ENCODE measurements at places on chromosomes 13 and 19.

- DNase-seq, result peak; percentile 72
Observed at GRCh38 chr19:19628501-19629134, 598 bp upstream of the LPAR2 start.

- DNase-seq, result no peak
Observed at GRCh38 chr13:33258808-33259193, 26.8 kb downstream of the STARD13 start.

DNA sequence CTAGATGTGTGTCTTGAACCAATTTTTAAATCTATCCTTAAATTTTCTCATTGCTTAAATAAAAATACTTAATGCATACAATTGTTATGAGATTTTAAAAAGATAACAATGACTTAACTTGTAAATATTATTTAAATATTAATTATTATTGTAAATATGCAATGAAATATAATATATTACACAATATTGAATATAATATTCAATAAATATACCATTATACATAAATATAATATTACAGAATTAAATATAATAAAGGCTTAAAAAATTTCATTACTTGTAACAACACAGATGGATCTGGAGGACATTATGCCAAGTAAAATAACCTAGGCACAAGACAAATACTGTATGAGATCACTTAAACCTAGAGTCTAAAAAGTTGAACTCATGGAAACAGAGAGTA is 1532.3 kb downstream of the PCDH9 start:
- DNase-seq, result no peak

DNA sequence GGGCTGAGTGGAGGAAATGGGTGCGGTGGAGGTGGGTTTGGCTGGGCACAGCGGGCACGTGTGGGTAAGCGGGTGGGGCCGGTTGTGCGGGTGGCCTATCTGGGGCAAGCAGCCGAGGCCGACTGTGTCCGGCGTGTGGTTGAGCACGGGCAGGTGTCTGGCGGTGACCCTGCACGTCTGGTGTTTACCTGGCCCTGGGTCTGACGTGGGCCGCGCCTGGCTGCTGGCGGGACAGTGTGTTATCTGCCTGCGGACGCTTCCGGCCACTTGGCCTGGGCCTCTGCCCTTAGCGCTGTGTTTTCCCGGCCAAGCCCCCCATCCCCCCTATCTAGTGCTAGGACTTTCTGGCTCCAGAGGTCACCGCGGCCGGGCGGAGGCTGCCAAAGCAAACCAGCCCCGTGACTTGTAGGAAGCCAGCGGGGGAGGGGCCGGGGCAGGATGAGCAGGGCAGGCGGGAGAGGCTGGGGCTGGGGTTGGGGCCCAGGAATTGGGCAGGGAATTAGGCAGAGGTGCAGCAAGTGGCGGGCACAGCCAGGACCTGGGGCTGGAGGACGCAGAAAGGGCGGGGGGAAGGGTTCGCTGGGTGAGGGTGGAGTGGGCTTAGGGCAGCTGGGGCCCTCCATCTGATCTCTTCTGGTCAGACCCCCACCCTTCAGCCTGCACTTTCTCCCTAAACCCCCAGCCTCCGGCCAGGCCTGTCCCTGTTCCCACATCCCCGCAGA is 534 bp upstream of the HPN start:
- peak; percentile 93 for DNase-seq

- no peak for DNase-seq
Observed at GRCh38 chr19:17963936-17964691, 2.8 kb upstream of the KCNN1 start.

DNA sequence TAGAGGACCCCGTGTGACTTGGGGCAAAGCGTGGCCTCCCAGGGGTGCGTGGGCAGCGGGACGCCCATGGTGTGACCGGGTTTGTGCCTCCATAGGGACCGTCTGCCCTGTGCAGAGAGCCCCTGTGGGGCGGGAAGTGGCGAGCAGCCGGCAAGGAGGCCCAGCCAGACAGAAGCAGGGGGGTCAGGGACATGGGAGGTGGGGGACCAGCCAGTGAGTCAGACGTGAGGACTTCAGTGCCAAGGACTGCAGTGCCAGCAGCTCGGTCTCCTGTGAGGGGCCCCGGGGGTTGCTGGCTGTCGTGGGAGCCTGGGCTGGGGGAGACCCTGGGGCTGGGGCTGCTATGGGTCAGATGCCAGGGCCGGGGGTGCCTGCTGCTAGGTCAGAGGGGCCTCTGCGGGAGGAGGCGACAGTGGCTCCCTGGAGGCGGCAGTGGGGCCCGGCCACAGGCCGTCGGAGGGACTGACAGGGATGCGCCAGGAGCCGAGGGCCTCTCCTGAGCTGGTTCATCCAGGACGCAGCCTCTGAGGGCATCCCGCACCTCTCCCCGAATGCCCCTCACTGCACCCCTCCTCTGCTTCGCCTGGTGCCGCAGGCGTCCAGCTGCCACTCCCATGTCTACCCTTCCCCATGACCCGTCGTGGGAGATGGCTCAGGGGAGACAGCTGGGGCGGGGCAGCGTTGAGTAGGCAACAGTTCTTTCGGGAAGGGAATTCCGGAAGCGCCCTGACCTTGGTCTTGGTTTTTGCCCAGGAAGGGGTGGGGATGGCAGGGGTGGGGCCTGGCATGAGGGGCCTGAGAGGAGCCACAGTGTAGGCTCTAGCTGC is 80.0 kb downstream of the KDM4B start:
- DNase-seq, result no peak

- peak; percentile 83 for DNase-seq
Observed at GRCh38 chr19:10430505-10431253, 10.3 kb downstream of the PDE4A start.

- no peak for DNase-seq
Observed at GRCh38 chr19:55094456-55095259, 19.0 kb downstream of the EPS8L1 start.

DNA sequence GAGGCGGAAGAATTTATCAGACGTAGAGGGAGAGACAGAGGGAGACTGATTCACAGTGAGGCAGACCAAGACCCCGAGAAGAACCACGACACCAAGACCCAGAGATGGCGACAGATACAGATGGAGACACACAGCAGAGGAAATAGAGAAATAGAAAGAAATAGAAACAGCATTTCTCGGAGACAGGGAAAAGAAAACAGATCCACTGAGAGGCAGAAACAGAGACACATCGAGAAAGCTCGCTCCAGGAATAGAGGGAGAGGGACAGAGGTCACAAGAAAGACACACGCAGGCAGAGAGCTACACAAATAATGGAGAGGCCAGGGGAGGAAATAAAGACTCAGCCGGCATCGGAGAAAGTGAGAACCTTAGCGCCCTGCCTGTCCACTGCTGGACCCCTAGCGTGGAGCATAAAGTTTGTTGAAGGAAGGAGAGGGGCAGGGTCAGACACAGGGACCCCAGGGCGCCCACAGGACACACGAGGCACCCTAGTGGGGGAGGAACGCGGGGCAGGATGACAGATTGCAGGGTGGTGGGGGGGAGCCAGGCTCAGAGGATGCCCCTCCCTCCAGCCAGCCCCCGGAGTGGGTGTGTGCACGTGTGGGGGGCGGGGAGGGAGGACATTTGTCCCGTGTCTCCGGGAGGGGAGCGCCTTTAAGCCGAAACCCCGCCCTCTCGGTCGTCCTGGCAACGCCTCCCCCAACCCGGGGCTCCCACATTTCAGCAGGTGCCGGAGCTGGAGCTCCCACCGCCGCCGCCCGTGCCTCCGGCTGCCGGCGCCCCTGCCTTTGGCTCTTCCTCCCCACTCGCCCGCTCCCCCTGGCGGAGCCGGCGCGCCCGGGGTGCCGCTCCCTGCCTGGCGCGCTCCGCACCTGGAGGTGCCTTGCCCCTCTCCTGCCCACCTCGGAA is at the start of gene PRKCG:
Gene PRKCG (plus strand): TSS at position 716 of the 909 bp plus-strand sequence. CDS start 298 bp downstream, outside the sequence.
- peak; percentile 62 for DNase-seq

DNA sequence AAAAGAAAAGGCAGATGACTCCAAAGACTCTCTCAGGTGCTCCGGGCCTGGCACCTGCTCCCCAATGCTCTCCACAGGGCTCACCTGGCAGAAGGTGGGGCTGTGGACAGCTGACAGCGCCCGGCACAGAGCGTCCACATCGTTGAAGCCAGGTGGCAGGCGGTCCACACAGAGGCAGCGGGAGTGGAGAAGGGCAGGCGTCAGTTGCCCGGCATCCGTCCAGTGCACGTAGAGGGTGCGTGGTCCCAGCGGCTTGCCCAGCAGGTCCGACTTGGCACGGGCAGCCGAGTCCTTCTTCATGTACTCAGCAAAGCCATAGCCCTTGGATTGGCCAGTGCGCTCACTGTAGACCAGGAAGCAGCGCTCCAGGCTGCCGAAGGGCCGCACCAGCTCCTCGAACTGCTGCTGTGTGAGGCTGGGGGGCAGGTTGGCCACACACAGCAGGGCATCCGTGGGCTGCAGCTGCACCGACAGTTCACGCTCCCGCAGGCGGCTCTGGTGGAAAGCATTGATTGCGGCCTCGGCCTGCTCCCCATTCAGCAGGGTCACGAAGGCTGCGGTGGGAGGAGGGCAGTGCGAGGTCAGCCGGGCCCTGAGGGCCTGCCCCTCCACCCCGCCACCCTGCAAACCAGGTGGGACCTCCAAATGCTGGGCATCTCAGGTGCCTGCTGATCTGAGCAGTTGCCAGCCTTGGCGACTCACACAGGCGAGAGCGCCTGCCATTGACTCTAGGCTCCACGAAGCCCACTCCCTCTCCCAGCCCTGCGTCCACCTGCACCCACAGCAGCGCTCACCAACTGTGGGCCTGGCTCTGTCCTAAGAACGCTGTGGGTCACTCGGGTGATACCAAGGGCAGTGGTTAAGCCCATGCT is 4.5 kb downstream of the RAVER1 start:
- no peak for DNase-seq

DNA sequence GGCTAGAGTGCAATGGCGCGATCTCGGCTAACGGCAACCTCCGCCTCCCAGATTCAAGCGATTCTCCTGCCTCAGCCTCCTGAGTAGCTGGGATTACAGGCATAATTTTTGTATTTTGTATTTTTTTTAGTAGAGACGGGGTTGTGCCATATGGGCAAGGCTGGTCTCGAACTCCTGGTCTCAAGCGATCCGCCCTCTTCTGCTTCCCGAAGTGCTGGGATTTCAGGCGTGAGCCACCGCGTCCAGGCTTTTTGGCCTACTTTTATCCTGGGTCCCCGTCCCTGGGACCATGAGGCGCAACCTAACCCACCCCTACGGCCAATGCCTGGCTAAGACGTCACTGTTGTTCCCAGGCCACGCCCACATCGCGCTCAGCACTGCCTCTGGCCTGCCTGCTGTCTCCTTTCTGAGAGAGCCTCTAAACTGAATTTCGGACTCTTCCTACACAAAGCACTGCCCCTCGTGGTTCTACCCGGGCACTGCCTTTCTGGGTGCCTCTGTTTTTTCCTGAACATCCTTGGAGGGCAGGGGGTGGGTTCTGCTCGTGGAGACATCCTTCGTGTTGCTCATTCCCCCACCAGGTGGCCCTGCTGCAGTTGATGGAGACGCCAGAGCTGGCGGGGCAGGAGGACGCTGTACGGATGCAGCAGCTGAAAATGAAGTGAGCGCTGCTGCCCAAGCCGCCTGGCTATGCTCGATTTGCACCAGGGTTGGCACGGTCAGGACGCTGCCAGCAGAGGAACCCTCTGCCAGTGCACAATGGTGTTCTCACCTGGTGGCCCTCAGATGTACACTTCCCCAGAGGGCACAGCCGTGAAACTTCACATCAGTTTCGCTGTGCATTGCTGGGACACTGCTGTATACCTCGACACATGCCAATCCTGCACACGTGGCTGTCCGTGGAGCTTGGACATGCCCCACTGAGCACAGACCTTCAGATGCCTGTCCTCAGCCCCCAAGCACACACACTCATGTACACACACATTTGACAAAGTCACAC is 2.0 kb downstream of the REX1BD start:
- DNase-seq, result no peak

- no peak for DNase-seq
Observed at GRCh38 chr13:35198613-35199200, 256.6 kb downstream of the NBEA start.

GRCh38 chr19:46958532-46958931 is 61.1 kb upstream of the NPAS1 start:
- no peak for DNase-seq

- no peak for DNase-seq
Observed at GRCh38 chr13:41674246-41674645, 216.9 kb downstream of the RGCC start.

DNA sequence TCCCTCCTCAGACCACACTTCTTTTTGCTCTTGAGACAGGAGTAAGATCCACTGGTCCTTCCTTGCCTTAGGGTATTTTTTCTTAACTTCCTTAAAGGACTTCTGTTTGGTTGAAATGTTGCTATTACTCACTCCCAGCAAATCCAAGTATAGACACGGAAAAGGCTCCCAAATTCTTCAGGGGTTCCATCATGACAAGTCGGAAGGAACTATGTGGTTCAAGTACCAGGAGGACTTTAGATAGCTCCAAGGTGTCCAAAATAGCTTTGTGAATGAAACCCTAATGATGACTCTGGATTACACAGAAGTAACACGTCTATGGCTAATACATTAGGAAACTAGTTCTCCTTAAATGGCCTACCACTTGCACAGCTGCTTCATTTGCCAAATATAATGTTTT is 238.7 kb downstream of the KCTD12 start:
- no peak for DNase-seq

DNA sequence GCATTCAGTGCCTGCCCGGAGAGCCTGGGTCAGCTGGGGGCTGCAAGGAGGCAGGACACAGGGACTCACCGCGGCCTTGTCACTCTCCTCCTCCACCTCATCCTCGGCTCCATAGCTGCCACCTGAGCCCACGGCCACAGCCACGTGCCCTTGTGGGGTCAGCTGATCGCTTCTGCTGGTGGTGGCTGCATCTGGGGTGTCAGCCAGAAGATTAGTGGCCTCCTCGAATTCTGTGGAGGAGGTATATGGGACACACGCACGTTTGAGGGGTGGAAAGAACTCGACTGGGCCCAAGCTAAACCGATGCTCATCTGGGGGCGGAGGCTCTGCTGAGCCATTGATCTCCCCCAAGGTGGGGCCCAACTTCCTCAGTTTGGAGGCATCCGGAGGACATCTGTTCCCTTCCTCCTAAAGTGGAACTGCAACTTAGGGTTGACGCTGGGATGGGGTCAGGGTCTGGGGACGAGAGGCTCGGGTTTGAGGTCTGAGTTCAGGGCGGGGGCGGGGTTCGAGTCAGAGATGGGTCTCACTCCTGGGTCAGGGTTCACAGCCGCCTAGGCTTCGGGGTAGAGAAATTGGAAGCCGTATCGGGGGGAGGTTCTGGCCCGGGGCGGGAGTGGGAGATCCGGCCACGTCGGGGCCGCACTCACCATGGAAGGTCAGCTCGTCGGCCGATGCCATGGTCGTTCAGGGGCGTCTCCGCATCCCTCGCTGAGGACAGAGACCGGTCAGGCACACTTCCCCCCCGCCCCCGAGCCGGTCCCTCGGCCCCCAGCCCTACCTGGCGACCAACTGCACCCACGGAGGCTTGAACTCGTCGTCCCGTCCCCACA is 493 bp downstream of the YIPF2 start:
- DNase-seq, result no peak

DNA sequence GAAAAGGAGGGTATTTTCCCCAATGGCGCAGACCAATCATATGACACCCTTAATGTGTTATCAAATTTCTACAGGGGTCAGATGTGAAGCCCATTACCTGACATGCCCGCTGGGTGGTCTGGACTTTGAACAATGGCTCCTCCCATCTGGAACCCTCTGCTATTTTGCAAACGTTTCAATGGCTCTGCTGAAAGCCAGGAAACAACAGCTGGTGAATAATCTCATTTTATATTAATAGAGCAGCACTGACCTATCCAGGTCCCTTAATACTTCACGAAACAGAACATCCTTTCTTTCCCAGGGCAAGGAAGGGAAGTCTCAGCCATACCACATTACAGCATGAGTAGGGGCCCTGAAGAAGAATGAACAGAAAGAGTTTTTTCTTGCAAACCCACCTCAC is 20.3 kb upstream of the KPNA3 start:
- DNase-seq, result no peak

GRCh38 chr19:32407004-32407992 is 1.7 kb downstream of the DPY19L3 start:
- peak; percentile 65 for DNase-seq
